Naive B cell (primary cell): ENCODE measurements at places on chromosomes 1 and 21. TPM values are rescaled to one million over a fixed set of nuclear protein-coding genes. Genes with fewer than 3 reads are reported as not detected.

The STIL gene
- polyA plus RNA-seq, result 0.12 TPM

The HLX gene
- polyA plus RNA-seq, result not detected

DNA sequence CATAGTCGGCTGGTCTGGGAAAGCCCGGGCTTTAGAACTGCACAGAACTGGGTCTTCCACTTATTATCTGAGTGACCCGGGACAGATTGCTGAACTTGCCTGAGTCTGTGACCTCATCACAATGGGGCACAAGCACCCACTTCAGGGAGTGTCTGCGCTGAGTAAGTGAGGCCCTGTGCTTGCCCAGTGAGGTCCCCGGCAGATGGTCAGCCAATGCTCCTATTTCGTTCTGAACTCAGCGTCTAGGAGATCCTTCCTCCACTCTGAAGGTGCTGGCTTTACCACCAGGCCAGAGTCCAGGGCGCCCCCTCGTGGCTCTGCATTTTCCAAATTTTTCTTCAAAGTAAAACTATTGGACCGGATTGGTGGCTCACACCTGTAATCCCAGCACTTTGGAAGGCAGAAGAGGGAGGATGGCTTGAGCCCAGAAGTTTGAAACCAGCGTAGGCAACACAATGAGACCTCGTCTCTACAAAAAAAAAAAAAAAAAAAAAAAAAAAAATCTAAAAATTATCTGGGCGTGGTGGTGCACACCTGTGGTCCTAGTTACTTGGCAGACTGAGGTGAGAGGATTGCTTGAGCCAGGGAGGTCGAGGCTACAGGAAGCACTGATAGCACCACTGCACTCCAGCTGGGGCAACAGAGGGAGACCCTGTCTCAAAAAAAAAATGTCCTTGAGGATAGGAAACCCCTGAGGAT, 61.7 kb downstream of the FCRL5 start:
- no peak overlapping the region for H3K4me3 ChIP-seq
- H3K36me3 ChIP-seq, result no peaks in the 10 kb centered on the region
- no peak overlapping the region for H3K27ac ChIP-seq

- H3K27ac ChIP-seq, result peak overlapping the region; percentile 90
- no peaks in the 10 kb centered on the region for H3K27me3 ChIP-seq
- H3K36me3 ChIP-seq, result peaks cover 7% of the 10 kb centered on the region
These were observed 38.6 kb downstream of the GPR3 start for GRCh38 chr1:27430903-27431600.

The KLF17 gene
- polyA plus RNA-seq, result not detected

The CENPF gene
- polyA plus RNA-seq, result 0.64 TPM

DNA sequence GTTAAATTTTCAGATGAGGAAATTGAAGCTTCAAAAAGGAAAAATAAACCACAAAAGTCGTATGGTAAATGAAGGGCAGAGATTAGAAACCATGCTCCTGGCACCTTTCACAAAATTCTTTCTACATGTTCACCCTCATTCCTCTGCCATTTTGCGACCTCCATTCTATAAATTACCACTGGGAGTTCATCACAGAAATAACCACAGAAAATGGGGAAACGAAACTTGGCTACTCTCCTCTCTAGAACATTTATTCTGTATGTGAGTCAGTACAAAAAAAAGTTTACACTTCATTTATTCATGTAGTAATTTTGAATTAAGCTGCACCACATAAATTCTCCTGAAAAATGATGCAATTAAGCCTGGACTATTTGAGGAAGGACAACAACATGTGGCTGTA, 320.9 kb upstream of the C1orf87 start:
- H3K4me3 ChIP-seq, result no peak overlapping the region
- no peaks in the 10 kb centered on the region for H3K36me3 ChIP-seq
- H3K27ac ChIP-seq, result no peak overlapping the region
- no peak for DNase-seq

The YIPF1 gene
- polyA plus RNA-seq, result 27.6 TPM

DNA sequence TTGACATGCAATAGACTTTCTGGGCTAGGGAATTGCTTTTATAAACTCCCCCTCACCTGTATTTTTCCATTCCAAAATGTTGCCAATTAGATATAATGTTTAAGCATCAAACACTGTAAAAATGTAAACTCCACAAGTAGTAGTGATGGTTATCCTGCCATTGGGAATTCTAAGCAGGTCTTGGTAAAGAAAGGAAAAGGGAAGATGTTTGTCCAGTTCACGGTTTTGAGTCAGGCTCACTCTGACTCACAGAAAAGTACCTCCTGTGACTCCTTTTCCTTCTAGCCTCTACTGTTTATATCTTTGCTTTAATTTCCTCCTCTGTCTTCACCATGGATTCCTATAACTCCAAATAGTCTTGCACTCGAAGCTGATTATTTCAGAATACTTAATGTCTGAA, 19.0 kb upstream of the PTPN14 start:
- no peak overlapping the region for H3K4me3 ChIP-seq
- no peak for DNase-seq

- no peaks in the 10 kb centered on the region for H3K36me3 ChIP-seq
- H3K27ac ChIP-seq, result no peak overlapping the region
- no peak overlapping the region for H3K4me3 ChIP-seq
- peaks cover 7% of the 10 kb centered on the region for H3K27me3 ChIP-seq
- H3K4me1 ChIP-seq, result no peaks in the 10 kb centered on the region
These were observed 250.0 kb downstream of the GRIK1 start for GRCh38 chr21:29689753-29690152.

- H3K27me3 ChIP-seq, result no peaks in the 10 kb centered on the region
- peak overlapping the region; percentile 78 for H3K4me3 ChIP-seq
- H3K27ac ChIP-seq, result peak overlapping the region; percentile 95
- H3K36me3 ChIP-seq, result no peaks in the 10 kb centered on the region
- DNase-seq, result peak; percentile 90
These were observed 15.4 kb downstream of the BTG2 start for GRCh38 chr1:203320591-203321272.

The LYPD8 gene
- polyA plus RNA-seq, result 0.39 TPM

- H3K4me3 ChIP-seq, result no peak overlapping the region
- no peaks in the 10 kb centered on the region for H3K4me1 ChIP-seq
- H3K27ac ChIP-seq, result no peak overlapping the region
- H3K27me3 ChIP-seq, result peaks cover 4% of the 10 kb centered on the region
These were observed 231.3 kb upstream of the VAMP3 start for GRCh38 chr1:7539769-7540175.

The ATAD3B gene
- polyA plus RNA-seq, result 0.20 TPM

The RBBP5 gene
- polyA plus RNA-seq, result 21.2 TPM

The CD53 gene
- 1,145 TPM for polyA plus RNA-seq

DNA sequence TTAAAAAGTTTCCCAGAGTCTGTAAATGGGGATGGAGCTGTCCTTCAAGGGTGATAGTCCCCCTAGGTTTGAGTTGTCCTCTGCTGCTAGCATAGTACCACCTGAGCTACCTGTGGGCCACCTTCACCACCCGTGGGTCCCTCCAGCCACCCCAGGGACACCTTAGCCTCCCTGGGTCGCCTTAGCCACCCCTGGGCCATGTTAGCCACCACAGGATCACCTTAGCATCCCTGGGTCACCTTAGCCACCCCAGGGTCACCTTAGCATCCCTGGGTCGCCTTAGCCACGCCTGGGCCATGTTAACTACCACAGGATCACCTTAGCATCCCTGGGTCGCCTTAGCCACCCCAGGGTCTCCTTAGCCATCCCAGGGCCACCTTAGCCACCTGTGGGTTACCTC, 67.1 kb downstream of the ADARB1 start:
- peaks cover 23% of the 10 kb centered on the region for H3K36me3 ChIP-seq
- no peaks in the 10 kb centered on the region for H3K27me3 ChIP-seq
- H3K27ac ChIP-seq, result no peak overlapping the region
- H3K4me1 ChIP-seq, result peaks cover 45% of the 10 kb centered on the region

The EPHA10 gene
- not detected for polyA plus RNA-seq

DNA sequence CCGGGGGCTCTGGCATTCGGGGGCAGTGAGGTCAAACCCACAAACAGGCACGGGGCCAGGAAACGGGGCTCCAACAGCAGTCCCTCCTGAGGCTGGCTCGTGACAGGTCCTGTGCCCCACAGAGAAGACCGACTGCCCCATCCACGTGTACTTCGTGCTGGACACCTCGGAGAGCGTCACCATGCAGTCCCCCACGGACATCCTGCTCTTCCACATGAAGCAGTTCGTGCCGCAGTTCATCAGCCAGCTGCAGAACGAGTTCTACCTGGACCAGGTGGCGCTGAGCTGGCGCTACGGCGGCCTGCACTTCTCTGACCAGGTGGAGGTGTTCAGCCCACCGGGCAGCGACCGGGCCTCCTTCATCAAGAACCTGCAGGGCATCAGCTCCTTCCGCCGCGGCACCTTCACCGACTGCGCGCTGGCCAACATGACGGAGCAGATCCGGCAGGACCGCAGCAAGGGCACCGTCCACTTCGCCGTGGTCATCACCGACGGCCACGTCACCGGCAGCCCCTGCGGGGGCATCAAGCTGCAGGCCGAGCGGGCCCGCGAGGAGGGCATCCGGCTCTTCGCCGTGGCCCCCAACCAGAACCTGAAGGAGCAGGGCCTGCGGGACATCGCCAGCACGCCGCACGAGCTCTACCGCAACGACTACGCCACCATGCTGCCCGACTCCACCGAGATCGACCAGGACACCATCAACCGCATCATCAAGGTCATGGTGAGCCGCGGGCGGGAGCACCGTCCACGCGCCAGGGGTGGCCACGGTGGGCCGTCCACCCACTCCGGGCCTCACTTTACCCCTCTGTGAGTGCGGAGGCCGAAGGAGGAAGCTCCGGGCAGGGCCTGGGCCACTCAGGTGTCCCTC, 14.2 kb downstream of the COL6A2 start:
- H3K27ac ChIP-seq, result no peak overlapping the region
- H3K27me3 ChIP-seq, result peaks cover 4% of the 10 kb centered on the region
- H3K4me3 ChIP-seq, result no peak overlapping the region
- no peaks in the 10 kb centered on the region for H3K4me1 ChIP-seq

The AMY1C gene
- polyA plus RNA-seq, result not detected

The DNM3 gene
- polyA plus RNA-seq, result 6.6 TPM

The PADI3 gene
- not detected for polyA plus RNA-seq

DNA sequence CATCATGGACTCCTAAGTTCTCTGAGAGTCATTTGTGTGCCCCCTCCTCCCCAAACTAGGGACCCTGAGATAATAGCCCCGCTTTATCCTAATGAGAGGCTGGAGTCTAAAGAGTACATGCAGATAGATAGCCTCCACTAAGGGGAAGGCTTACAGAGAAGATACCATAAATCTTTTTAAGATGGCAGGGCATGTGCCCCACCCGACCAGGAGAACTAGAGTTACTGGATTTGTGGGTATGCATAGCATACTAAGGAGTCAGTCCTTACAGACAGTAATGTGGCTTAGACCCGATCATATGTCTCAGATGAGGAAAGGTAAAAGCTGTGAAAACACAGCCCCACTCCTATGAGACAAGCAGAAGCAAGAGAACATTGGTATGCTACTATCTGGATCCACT, 25.7 kb upstream of the PKN2 start:
- peaks cover 18% of the 10 kb centered on the region for H3K4me1 ChIP-seq
- H3K36me3 ChIP-seq, result no peaks in the 10 kb centered on the region
- DNase-seq, result no peak
- no peak overlapping the region for H3K27ac ChIP-seq
- no peak overlapping the region for H3K4me3 ChIP-seq
- H3K27me3 ChIP-seq, result no peaks in the 10 kb centered on the region

The TNNT2 gene
- not detected for polyA plus RNA-seq

The RAB3B gene
- not detected for polyA plus RNA-seq

DNA sequence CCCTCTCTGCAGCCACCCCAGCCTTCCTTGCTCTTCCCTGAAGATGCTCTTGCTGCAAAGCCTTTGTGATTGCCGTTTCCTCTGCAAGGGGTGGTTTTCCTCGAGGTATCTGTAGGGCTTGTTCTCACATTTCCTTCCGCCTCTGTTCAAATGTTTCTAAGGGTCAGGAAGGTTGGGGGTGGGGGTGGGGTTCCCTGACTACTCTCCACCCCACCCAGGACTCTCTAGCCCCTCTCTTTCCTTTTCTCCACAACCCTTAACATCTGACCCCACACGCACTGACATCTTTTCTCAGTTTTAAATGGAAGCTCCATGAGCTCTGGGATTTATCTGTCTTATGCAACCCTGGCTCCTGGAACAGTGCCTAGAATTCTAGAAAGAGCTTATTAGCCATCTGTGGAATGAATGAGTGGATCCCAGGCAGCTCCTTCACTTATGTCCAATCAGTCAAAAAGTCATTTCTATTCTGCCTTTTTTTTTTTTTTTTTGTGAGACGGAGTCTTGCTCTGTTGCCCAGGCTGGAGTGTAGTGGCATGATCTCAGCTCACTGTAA, 27.3 kb upstream of the ZNF362 start:
- H3K27me3 ChIP-seq, result peaks cover 24% of the 10 kb centered on the region
- H3K4me3 ChIP-seq, result no peak overlapping the region
- no peaks in the 10 kb centered on the region for H3K36me3 ChIP-seq

- peaks cover 45% of the 10 kb centered on the region for H3K27me3 ChIP-seq
- H3K4me1 ChIP-seq, result no peaks in the 10 kb centered on the region
- no peaks in the 10 kb centered on the region for H3K36me3 ChIP-seq
- no peak overlapping the region for H3K4me3 ChIP-seq
- DNase-seq, result no peak
These were observed 14.5 kb upstream of the RNF187 start for GRCh38 chr1:228472655-228473054.

DNA sequence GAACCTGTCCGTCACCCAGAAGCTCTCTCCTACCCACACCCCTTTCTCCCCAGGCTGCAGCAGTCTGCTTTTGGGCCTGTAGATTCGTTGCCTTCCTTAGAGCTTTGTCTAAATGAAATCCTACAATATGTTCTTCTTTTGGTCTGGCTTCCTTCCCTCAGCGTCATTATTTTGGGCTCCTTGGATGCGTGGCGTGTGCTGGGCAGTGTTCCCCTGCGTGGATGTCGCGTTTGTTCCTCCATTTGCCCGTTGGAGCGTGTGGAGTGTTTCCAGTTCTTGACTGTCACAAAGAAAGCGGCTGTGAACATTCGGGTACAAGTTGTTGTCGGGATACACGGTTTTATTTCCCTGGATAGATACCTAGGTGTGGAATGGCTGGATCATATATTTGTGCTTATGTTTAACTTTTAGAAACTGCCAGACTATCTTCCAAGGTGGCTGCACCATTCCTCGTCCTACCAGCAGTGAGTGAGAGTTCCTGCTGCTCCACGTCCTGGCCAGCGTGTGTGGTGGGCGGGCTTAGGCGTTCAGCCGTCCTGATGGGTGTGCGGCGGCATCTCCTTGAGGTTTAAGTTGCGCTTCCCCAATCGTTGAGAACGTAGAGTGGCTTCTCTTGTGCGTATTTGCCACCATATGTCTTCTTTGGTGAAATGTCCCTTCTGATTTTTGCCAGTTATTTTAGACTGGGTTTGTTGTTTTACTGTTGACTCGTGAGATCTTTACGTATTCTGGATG, 31.7 kb downstream of the SKI start:
- no peak overlapping the region for H3K27ac ChIP-seq
- no peaks in the 10 kb centered on the region for H3K36me3 ChIP-seq
- no peak overlapping the region for H3K4me3 ChIP-seq
- H3K27me3 ChIP-seq, result no peaks in the 10 kb centered on the region
- no peak for DNase-seq
